ENCODE measurements at places on chromosomes 3 and 15. TPM values are rescaled to one million over a fixed set of nuclear protein-coding genes. Genes with fewer than 3 reads are reported as not detected.

Gene DNAH12
- 0.08 TPM for total RNA-seq

Gene PLS1
- total RNA-seq, result 12.2 TPM

Gene C3orf62
- total RNA-seq, result 3.1 TPM

Gene GP5
- 3.3 TPM for total RNA-seq

Gene CYP1A2
- total RNA-seq, result not detected

Gene DZIP1L
- total RNA-seq, result 5.9 TPM

Gene CADM2
- total RNA-seq, result 0.92 TPM

Gene TBCCD1
- total RNA-seq, result 15.5 TPM

Gene RFX7
- 2.4 TPM for total RNA-seq

Gene REC114
- not detected for total RNA-seq

Gene ANKUB1
- not detected for total RNA-seq

Gene CLRN1
- total RNA-seq, result not detected

Gene CFAP44
- 0.56 TPM for total RNA-seq

Gene HRH1
- 0.33 TPM for total RNA-seq

Gene DAZL
- total RNA-seq, result not detected

Gene STRA6
- 3.1 TPM for total RNA-seq

Gene ERC2
- 0.25 TPM for total RNA-seq

Gene KNL1
- 3.5 TPM for total RNA-seq

Gene SLC33A1
- total RNA-seq, result 75.2 TPM

Gene PLCH1
- 1.0 TPM for total RNA-seq

Gene LRRN1
- total RNA-seq, result 0.59 TPM

Gene PLA1A
- total RNA-seq, result 63.9 TPM

Gene RLBP1
- not detected for total RNA-seq

Gene CCK
- total RNA-seq, result 0.25 TPM

Gene APOD
- 0.33 TPM for total RNA-seq

Gene CLEC3B
- 8.9 TPM for total RNA-seq

Gene RETNLB
- not detected for total RNA-seq

Gene SNUPN
- 7.8 TPM for total RNA-seq

Gene GRK7
- total RNA-seq, result 0.08 TPM

Gene MUC13
- under 0.01 TPM for total RNA-seq

Gene EAF1
- total RNA-seq, result 12.6 TPM

Gene PYGO1
- total RNA-seq, result 2.9 TPM

Gene ATP2B2
- total RNA-seq, result 26.8 TPM

Gene OR5H1
- total RNA-seq, result not detected

Gene RTP3
- 1.0 TPM for total RNA-seq

Gene SERPINI1
- total RNA-seq, result 1.3 TPM

Gene ACP3
- 1.3 TPM for total RNA-seq

Gene STX19
- total RNA-seq, result not detected

Gene ZNF662
- total RNA-seq, result 2.8 TPM

Gene PPP1R14D
- total RNA-seq, result not detected

Gene SLC6A20
- not detected for total RNA-seq

Gene TRPM1
- total RNA-seq, result not detected

Gene LRRC3B
- total RNA-seq, result 0.08 TPM

Gene SCAANT1
- total RNA-seq, result not detected

Gene MCF2L2
- 0.17 TPM for total RNA-seq

Gene CCR3
- total RNA-seq, result not detected

Gene SERINC4
- total RNA-seq, result not detected

Gene SYNPR
- total RNA-seq, result not detected
